ENCODE measurements at places on chromosomes 3 and 15.

DNA sequence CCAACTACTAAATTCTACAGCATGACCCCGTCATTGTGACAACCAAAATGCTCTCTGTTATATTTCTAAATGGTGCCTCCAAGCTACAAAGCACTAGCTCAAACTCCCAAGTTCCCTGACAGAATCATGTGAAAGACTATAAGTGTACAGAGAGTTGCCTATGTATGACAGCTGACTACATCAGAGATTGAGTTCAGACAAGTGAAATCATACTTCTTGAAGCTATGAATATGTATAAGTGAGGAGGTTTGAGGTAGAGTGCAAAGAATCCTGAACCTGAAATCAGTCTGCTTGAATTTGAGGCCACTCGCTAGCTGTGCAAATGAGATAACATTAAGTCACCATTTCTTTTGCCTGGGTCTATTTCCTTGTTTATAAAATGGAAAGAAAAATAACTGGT, 63.9 kb upstream of the TP63 start:
- no peak for DNase-seq

DNA sequence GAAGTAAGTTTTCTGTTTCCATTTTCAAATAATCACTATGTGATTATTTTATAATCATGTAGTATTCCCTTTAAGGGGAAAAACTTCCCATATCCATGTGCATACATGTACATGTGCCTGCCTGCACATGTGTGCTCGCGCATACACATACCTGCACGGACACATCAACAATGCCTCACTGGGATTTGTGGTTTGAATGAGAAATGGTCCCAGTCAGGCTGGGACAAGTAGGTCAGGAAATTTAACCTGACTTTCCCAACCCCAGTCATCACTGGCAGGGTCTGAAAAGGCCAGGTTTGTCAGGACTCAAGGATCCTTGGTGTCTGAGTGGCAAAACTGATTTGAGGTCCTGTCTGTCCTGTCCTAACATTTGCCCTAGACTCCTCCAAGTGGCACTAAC, 109.3 kb upstream of the MRPS22 start:
- no peak for DNase-seq

- DNase-seq: no peak
These were observed 2.3 kb upstream of the DNAH1 start for GRCh38 chr3:52313774-52314188.

GRCh38 chr15:33138000-33138399, 56.5 kb downstream of the FMN1 start:
- no peak for DNase-seq

DNA sequence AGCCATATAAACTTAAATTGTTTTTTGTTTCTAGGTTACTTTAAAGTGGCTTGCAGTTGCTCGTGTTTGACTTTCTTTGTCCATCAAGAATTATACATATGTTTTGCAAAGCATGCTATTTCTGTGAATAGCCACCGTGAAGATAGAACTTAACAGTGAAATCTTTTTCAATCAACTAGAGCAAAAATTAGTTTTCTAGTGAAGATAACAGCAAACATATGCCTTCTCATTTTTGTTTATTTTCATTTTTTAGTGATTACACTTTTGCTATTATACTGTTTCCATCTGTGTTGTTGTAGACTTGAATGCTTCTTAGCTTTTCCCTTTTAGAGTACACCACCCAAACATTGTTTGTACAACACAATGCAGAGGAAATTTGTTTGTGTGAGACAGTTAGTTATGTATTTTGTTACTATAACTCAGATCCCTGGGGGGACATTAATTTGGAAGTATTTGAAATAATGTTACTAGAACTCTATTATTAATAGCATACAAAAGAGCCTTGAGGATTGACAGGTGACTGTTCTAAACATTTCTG, 62.8 kb downstream of the CRYBG3 start:
- no peak for DNase-seq

DNA sequence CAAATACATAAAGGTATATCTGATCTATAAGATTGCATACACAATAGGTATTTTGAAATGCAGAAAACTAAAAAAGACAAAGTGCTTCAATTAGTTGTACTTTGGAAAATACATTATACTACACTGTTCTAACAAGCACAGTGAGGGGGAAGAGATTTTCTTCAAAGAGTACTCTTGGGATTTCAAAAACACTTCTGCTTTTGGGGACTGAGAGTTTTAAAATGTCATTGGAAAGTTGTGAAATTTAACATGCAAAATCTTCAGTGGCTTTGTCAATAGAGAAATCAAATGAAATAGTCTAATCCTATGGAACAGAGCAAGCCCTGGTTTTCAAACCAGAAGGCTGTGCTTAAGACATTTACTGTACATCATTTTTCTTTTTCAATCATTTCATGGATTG, 322.2 kb upstream of the SEMA6D start:
- no peak for DNase-seq

- no peak for DNase-seq
These were observed 195.8 kb downstream of the TBC1D5 start for GRCh38 chr3:17546500-17547255.

DNA sequence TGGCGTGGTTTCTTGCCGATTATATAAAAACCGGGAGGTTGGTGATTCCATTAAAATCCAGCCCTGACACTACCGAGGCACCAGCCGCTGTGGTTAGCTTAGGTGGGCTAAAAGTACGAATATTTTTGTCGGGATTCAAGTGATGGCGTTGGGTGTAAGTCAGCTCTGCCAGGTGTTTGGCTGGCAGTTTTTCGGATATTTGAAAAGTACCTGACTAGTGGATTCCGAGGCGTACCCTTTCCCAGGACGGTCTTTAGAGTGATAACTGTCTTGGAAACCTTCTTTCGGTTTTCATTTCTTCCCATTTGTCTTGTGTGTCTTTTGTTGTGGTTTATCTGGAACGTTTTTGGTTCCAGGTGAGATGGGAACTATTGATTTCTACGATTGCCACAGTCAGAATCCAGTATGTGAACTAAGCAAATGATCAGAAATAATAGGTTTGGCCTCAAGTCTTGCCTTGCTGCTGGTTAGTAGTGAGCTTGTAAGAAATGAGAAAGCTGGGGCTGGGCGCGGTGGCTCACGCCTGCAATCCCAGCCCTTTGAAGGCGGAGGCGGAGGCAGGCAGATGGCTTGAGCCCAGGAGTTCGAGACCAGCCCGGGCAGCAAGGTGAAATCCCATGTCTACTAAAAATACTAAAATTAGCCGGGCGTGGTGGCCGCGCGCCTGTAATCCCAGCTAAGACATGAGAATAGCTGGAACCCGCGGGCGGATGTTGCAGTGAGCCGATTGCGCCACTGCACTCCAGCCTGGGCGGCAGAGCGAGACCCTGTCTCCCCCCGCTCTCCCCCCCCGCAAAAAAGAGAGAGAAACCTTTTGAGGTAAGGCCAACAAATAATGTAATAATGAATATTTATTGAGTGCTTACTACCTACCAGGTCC, 1.4 kb downstream of the FYTTD1 start:
- DNase-seq: no peak

DNA sequence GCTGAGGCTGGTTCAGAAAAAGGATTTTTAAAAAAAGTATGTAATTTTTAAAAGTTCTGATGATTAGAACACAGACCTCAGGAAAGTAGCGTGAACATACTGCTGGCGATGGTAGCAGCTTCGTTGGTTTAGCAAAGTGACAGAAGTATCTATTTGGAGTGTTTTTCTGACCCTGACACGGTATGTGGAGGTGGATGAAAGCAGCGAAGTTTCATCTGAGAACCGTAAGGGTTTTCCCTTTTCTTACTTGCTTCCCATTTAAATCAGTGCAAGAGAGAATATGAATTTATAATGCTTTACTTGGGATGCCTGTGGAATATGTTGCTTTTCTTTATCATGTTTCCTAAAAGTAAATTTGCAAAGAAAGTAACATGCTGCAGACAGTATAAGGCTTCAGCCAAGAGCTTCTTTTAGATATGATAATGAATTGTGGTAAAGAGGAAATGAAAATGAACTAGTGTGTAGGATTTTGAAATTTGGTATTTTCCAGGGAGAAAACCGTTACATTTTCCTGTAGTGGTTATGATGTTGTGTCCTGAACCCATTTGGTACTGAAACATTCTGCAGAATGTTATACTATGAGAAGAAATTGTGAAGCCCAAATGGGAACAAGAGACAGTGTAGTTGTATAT, 3.9 kb downstream of the CHST2 start:
- no peak for DNase-seq

GRCh38 chr15:56244811-56245576, 1.3 kb upstream of the RFX7 start:
- no peak for DNase-seq

DNA sequence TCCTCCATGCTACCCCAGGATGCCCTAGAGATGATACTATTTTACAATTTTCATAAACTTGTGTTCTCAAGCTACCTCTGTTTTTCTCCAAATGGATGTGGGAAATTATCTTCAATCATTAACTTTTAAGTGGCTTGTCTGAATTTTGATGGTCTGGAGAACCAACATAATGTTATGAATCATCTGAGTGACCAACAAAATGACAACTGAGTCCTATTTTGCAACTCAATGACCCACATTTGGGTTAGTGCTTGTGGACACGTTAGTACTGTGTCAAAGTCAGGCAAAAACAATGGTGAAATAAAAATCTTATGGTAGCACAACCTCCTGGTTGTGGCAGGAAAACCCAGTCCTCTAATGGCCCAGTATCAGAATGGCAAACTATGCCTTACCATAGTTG, 352.4 kb upstream of the ZNF385D start:
- DNase-seq: no peak

DNA sequence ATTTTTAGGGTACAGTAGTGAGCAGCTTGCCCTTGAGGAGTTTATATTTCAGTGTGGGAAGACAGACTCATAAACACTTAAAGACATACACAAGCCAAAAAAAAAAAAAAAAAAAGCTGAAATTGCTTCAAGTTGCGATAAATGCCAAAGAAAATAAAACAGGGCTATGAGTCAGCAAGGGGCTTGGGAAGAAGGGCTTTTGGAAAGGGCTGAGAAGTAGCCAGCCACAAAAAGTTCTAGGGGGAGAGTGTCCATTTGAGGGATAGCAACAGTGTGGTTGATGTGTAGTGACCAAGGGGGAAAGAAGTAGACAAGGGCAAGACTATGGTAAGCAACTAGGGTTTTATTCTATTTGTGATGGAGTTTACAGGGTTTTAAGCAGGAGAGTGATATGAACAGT, 185.5 kb downstream of the ADAMTS9 start:
- DNase-seq: no peak

- no peak for DNase-seq
These were observed 52.0 kb downstream of the SUCNR1 start for GRCh38 chr3:151925419-151925818.

GRCh38 chr15:56074481-56075265, 81.3 kb upstream of the NEDD4 start:
- DNase-seq: no peak

DNA sequence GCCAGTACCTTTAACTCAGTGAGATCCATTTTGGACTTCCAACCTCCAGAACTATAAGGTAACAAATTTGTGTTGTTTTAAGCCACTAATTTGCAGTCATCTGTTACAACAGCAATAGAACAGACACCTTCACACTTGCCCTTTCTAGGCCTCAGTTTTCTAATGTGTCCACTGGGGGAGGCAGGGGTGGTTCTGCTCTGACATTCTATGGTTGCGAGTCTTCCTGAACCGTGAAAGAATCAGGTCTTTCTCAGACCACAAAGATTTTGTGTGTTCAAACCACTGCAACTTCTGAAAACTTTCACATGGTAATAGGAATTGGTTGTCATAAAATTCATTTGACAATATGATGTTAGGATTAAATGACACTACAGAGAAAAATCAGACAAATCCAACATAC, 26.8 kb upstream of the CSTA start:
- DNase-seq: no peak

- no peak for DNase-seq
These were observed 52.8 kb downstream of the RGMA start for GRCh38 chr15:93035953-93036810.

GRCh38 chr15:25694823-25695312, 168.3 kb downstream of the ATP10A start:
- no peak for DNase-seq

- no peak for DNase-seq
These were observed 3.7 kb downstream of the TRAK1 start for GRCh38 chr3:42094691-42095391.

DNA sequence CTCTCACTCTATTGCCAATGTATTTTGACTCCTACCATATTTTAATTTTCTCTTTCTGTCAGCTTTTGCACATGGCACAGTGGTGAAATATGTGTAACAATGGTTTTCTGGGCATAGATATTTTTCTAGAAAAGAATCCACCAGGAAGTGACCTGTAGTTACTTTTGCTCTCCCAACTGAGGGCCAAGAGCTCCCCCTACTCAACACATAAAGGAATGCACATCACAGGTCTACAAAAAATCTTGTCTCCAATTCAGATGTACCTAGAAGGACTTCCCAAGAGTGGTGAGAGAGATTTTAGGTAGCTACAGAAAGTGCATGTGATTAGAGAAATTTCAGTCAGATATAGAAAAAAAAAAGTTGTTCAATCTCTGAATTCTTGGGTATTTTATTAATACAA, 15.6 kb downstream of the CPA3 start:
- DNase-seq: no peak

- no peak for DNase-seq
These were observed 9.3 kb upstream of the HCN4 start for GRCh38 chr15:73378089-73378488.

GRCh38 chr3:175606650-175607318, 747.6 kb downstream of the NAALADL2 start:
- no peak for DNase-seq
